ENCODE measurements at places on chromosomes 5 and 9. TPM values are rescaled to one million over a fixed set of nuclear protein-coding genes. Genes with fewer than 3 reads are reported as not detected.
A peak's percentile ranks its signal among the peaks of the same experiment; 100 is the strongest.

SAXO1 gene
- not detected for total RNA-seq

GRCh38 chr5:40779561-40779960, 18.6 kb downstream of the PRKAA1 start:
- DNase-seq, result no peak

- no peak for DNase-seq
These were observed 22.0 kb downstream of the FNIP1 start for GRCh38 chr5:131774652-131775367.

GRCh38 chr5:61706751-61707150, 374.7 kb downstream of the ZSWIM6 start:
- DNase-seq, result no peak

CCDC187 gene
- 0.30 TPM for total RNA-seq

- DNase-seq, result no peak
These were observed 265.2 kb downstream of the DMAC1 start for GRCh38 chr9:7534211-7534935.

SYNPO gene
- 32.4 TPM for total RNA-seq

- no peak for DNase-seq
These were observed 33.5 kb upstream of the SNAPC3 start for GRCh38 chr9:15389173-15389572.

DNA sequence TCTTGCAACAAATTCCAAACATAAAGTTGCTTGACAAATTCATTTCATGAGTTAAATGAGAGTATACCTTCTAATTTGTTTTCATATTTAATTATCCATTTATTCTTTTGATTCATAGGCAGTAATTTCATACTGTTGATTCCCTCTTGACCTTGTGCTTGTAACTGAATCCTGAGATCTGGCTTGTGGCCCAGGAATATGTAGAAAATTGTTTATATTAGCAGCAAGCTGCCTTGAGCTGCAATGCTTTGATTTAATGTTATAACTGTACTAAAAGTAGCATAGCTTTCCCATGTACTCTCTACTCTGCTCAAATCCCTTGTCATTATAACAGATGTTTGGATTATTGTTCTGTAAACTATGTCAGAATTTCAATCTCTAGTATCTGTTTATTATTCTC, 780.7 kb downstream of the NR2F1-AS1 start:
- no peak for DNase-seq

SPATA31E1 gene
- total RNA-seq, result 0.07 TPM

TMEM215 gene
- total RNA-seq, result not detected

DNA sequence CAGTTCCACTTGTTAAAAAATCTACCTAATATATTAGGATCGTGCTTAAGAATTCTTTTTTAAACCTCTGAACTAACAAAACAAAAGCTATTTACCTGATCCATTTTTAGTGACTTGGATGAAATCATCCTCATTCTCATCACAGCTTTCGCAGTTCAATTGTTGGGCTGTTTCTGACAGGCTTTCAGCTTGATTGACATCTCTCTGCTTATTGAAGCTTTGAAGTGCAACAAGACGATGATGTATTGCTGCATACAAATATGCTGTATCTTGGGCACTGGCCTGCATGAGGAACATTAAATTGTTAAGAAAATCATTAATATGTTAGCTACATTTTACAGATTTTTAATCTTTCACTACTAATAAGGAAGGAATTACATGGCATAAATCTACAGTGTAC, 9.5 kb upstream of the NADK2 start:
- DNase-seq, result no peak

DNA sequence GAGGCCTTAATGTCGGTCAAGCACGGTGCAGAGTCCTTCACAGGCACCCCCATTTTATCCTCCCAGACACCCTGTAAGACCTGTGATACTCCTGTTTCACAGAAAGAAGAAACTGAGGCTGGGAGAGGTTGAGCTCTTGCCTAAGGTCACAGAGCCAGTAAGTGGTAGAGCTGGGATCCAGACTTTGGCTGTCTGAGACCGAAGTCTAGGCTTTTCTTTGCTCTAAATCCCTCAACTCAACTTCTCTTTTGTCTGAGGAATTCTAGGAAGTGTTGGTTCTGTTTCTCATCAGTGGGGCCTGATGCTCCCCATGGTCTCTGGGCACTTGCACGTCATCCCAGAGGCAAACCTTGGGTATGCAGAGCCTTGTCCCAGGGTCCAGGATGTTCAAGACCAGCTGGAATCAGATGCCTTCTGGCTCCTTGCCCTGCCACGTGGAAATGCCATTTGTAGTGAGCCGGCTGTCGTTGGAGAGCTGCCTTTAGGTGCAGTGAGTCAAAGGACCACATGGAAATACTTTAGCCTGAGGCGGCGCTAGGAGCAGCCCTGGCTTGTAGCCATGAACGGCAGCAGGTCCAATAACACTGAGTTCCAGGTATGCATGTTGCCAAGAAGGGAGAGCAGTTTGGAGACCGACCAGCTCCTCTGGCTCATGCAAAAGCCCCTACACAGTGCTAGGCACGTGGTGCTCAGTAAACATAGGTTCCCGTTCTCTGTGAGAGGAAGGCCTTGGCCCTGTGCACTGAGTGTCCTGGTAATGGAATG, 9.2 kb downstream of the DCANP1 start:
- peak; percentile 37 for DNase-seq

GRCh38 chr5:122180146-122180712, 50.9 kb downstream of the ZNF474 start:
- DNase-seq, result no peak

DNA sequence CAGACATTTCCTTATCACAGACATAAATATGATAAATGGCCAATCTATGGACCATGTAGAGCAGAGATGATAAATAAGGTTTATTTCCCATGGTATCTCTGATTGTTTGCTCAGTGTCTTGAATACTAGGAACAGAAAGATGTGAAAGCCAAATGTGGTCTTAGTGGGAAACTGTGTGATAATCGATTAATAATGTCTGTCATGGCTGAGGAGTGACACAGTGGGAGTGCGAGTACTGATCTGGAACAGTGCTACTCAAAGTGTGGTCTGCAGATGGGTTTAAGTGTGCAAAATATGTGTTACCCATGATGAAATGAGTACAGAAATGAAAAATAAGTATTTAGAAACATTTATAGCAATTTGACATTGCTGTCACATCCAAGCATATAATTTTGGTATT, 92.5 kb downstream of the PTTG1 start:
- DNase-seq, result no peak

- no peak for DNase-seq
These were observed 12.3 kb downstream of the TRAF2 start for GRCh38 chr9:136898483-136899100.

DNA sequence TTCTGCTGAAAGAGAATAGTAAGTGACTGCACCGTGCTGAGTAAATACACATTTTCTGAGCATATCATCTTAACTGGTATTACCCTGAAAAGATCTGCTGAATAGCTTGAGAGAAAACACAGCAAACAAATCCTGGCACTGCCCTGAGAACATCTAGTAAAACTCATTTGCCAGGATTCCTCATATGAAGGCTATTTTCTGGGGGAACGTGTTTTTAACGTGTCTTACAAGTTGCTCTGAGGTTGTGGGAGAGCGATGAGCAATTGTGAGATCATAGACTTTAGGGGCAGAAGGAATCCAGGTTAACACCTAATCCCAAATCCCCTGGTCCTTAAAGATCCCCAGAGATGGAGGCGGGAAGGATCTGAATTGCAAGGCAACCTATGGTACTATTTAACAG, 331.9 kb upstream of the RFX3 start:
- no peak for DNase-seq

ARL14EPL gene
- total RNA-seq, result not detected

GRCh38 chr5:80590766-80591165, 20.7 kb upstream of the ANKRD34B start:
- no peak for DNase-seq

GRCh38 chr9:23492126-23493002, 333.7 kb downstream of the ELAVL2 start:
- DNase-seq, result peak; percentile 17

- no peak for DNase-seq
These were observed 79.6 kb downstream of the C7 start for GRCh38 chr5:40988746-40989510.

DNA sequence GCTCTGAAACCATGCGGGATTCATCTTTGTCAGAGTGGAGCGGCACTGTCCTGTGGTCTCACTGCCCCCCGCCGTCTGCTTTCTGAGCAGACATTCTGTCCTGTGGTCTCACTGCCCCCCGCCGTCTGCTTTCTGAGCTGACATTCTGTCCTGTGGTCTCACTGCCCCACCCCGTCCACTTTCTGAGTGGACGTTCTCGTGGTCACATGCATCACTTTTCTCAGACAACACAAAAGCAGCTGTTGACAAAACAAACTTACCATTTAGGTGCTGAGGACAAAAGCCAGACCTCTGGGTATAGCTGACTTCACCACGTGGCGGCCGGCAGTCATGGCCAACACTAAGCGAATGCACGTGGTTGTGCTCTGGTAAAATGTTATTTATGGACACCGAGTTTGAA, 2.8 kb downstream of the LRRC14B start:
- DNase-seq, result no peak

DNA sequence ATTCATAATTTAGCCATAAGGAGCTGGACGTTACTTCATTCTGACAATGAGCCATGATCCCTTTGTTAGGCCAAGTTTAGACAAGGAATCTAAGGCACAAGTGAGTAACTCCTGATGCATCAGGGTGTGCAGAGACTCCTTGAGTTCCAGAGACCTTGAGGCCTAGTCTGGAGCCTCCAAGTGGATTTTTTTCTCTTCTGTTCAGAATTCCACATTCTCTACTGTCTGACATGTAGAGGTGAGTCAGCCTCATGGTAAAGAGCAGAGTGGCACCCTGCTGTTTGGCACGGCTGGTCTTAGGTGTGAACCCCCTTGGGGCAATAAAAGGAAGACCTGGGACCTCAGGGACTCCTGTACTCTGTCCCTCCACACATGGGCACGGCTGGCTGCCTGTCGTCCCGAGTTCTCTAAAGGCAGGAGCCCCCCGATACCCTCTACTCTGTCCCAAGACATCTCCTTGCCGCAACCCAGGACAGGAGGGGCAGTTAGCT, 22.0 kb upstream of the TGFBI start:
- peak; percentile 5 for DNase-seq

FRRS1L gene
- total RNA-seq, result 0.12 TPM

DNA sequence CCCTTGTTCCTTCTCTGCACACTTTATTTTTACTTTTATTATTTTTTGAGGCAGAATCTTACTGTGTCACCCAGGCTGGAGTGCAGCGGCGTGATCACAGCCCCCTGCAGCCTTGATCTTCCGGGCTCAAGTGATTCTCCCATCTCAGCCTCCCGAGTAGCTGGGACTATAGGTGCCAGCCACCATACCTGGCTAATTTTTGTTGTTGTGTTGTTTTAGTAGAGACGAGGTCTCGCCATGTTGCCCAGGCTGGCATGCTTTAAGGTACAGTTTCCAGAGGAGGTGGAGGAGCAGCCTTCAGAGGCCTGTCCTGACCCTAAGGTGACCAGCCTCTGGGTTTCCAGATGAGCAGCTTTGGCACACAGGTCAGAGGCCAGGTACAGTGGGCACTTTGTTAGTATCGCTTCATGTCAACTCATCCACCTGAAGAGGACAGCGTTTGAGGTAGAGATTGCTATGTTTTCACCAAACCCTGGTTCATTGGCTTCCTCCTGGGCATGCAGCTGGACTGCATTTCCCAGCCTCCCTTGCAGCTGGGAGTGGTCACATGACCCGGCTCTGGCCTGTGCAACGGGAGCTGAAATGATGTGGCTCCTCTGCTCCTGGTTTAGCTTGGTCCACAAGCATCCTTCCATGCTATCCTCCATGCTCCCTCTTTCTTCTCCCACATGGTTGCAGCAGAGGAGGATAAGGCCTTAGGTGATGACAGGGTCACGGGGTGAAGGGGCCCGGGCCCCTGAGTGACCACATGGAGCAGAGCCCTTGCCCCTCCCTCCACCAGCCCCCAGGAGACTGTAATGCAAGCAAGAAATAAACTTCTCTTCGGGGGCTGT, 139.3 kb upstream of the IER5L start:
- DNase-seq, result no peak

- no peak for DNase-seq
These were observed 20.3 kb upstream of the TENT4A start for GRCh38 chr5:6692906-6693305.

GRCh38 chr9:91751922-91752321, 198.1 kb downstream of the ROR2 start:
- DNase-seq, result no peak

LCN10 gene
- 3.3 TPM for total RNA-seq

GRCh38 chr5:3339092-3339797, 256.4 kb upstream of the IRX1 start:
- DNase-seq, result no peak

DNA sequence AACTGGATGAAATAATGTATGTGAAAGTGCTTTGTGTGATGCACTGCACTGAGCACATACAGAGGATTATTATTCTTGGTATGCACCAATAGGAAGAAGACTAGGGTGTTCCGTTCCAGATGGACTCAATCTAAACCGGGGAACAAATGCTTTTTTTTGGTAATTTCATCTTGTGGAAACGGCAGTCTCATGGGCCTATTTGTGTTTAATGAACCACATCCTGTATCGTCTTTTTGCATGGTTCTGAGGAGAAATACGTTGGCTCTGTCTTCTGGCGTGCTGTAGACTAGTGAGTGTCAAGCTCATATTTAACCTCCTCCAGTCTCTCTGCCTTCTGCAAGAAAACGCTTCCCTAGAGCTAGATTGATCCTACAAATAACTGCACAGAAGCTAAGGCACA, 30.0 kb downstream of the TRIM32 start:
- DNase-seq, result no peak

PFN3 gene
- not detected for total RNA-seq

- DNase-seq, result peak; percentile 90
These were observed 4.9 kb downstream of the SUSD1 start for GRCh38 chr9:112170235-112170634.

DNA sequence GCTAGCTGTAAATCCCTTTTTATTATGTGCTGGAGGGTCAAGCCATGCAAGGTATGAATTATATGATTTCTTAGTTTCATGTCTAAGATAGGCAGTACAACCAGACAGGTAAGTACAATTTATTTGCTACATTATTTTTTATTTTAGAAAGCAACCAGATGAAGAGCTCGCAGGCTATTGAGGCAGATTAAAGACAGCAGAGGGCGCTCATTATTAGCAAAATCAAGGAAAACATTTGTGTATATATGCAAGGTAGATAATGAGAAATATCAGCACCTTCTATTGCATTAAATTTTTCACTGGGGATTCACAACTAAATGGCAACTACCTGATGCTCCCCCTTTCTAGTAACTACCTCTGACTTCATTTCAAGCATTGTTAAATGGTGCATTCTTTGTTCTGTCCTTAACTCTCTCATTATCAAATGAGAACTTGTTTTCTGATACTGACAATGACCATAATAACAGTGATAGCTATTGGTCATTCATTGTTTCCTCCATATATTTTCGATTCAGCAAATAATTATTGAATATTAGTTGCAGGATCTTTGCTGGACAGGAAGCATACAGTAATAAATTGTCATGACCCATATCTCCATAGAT, 8.6 kb downstream of the SCGB3A2 start:
- peak; percentile 31 for DNase-seq

- no peak for DNase-seq
These were observed 6.6 kb downstream of the POC5 start for GRCh38 chr5:75710637-75711036.

Measured in colonic mucosa (tissue), 4 donors.